Uterine smooth muscle cell (primary cell): ENCODE measurements at places on chromosomes 13 and 19. TPM values are rescaled to one million over a fixed set of nuclear protein-coding genes. Genes with fewer than 3 reads are reported as not detected.

Gene ENOX1
- 4.2 and 7.4 TPM in 2 replicates for total RNA-seq

Gene PPM1N
- total RNA-seq, result 2.3 and 2.7 TPM in 2 replicates

Gene SIGLEC8
- total RNA-seq, result not detected in 2 replicates

Gene RYR1
- total RNA-seq, result under 0.01 and 0.11 TPM in 2 replicates

Gene CLEC17A
- total RNA-seq, result 0.12 TPM in 1 of 2 replicates, not detected in the other

Gene ZNF562
- 26.0 and 28.0 TPM in 2 replicates for total RNA-seq

Gene YJEFN3
- total RNA-seq, result 1.00 and 1.2 TPM in 2 replicates
